ENCODE measurements at places on chromosomes 2 and 18.

DNA sequence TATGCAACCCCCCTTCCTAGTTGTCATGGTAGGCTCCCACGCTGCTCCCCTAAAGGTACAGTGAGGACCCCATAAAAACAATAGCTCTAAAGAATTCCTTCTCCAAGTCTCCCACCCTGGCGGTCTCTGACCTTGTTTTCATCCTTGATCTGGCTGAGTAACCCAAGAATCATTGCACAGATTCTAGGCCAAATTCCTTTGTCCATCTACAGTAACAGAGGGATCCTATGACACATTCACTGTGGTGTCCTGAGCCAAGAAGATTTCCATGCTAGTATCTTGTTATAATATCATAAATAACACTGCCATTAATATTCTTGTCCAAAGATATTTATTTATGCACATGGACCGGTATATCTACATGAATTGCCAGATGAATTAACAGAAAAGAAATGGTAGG is 240.2 kb downstream of the CYP26B1 start:
- no peak for DNase-seq

DNA sequence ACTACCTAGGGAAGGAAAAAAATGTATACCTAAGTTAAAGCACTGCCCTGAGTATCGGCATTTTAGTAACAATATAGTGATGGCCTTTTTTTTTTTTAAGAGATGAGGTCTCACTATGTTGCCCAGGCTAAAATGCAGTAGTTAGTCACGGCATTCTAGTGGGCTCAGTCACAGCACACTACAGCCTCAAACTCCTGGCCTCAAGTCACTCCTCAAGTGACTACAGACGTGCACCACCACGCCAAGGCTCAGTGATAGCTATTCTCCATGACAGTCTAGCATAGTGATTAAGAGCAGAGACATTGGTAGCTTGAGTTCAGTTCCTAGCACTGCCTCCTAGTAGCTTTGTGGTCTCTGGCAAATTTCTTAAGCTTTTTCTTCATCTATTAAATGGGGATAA is 27.6 kb downstream of the UBXN2A start:
- DNase-seq: no peak

- no peak for DNase-seq
These were observed 675.5 kb upstream of the SLC8A1 start for GRCh38 chr2:41127351-41127750.

DNA sequence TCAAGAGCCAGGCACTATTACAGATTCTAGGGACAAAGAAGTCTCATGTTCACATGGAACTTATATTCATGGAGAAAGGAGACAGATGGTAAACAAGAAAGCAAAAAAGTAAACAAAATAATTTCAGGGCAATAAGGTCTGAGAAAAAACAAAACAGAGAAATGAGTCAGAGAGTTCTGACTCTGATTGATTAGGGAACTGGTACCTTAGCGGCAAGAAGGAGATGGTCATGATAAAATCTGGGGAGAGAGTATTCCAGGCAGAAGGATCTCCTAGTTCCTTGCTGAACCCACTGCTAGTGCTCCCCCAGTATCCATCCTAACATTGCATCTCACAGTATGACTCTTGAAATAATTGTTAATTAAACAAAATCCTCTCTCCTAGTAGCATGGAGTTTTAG is 161.8 kb upstream of the KLF7 start:
- DNase-seq: no peak

GRCh38 chr2:126704434-126705160 is 48.6 kb downstream of the GYPC start:
- DNase-seq: no peak

- no peak for DNase-seq
These were observed 28.2 kb upstream of the CYRIA start for GRCh38 chr2:16693854-16694253.

GRCh38 chr2:30180226-30180625 is 33.4 kb downstream of the YPEL5 start:
- no peak for DNase-seq

- no peak for DNase-seq
These were observed 44.6 kb downstream of the BAZ2B start for GRCh38 chr2:159571540-159572260.

DNA sequence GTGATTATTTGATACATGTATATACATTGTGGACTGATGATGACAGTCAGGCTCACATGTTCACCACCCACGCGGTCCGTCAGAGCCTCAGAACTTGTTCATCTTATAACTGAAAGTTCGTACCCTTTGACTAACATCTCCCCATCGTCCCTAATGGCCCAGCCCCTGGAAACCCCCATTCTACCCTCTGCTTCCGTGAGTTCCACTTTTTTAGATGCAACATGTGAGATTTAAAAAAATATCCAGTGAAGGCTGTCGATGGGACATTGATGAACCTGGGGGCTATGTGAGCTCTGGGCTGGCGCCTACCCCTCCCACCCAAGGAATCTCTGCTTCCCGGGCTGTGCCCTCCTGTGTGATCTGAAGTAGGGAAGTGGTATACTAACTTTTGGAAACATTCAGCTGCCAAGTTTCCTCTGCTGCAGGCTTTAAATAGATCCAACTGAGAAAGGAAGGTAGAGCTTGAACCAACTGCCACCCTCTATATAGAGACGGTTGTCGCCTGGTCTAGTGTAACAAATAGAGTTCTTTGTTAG is 163.8 kb downstream of the FAM210A start:
- no peak for DNase-seq

- DNase-seq: no peak
These were observed 181.8 kb downstream of the CTIF start for GRCh38 chr18:48720655-48721025.

DNA sequence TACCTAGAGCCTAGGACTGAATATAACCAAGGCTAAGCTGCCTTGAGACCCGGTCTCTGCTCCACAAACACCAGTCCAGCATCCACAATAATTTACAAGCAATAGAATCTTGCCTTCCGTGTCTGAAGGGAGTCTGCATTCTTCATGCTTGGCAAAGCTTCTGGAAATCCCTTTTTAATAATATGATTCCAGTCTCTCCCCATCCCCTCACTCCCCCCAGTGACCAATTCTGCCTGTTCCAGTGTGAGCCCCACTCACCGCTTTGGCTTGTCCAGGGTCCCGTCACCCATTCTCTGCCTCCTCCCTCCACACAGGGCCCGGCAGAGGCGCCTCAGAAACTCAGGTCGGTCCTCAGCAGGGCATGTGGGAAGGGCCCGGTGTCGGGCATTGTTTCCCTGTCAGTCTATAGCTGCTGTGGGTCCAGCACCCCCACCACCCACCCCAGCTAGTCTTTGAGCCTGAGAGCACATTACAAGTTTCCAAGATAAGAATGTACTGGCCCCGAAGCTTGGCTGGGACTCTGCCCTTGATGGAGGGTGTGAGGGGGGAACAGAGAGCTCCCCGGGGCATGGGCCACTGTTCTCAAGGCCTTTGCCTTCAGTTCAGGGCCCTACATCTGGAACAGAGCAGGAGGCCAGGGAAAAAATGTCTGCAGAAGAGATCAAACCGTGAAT is 129.7 kb upstream of the MYCN start:
- DNase-seq: no peak

GRCh38 chr2:164933671-164934189 is 21.6 kb downstream of the SLC38A11 start:
- no peak for DNase-seq

DNA sequence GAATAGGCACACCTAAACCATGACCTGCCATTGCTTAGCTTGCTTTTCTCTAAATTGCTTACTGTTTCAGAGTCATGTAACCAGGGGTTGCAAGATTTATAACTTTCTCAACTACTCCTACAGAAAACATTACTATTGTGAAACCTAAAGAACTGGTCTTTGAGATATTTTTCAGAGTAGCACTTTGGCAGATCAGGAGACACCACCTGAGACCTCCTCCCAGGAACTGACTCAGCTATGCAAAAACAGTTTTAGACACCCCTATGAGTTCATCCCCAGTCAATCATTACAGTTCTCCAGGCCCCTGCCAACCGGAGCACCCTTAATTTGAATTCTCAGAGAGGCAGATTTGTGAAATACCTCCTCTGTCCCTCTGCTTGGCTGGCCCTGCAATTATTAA is 80.3 kb downstream of the MBOAT2 start:
- DNase-seq: no peak

DNA sequence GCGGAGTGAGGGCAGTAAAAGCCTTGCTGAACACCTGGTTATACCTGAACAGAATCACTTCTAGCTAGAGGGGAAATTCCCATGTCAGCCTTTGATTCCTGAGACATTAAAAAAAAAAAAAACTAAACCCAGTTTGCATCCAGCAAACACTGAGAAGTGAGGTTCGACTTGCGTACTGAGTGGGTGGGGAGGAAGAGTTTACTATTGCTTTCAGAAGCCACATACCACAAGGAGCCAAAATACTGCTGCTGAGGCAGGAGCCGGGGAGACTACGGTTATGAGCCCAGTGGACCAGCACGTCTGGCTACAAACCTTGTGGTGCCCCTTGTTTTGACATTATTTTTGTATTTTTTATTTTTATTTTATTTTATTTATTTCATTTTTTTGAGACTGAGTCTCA is 2.7 kb downstream of the COLEC11 start:
- DNase-seq: no peak

- DNase-seq: no peak
These were observed 104.9 kb downstream of the TRIB2 start for GRCh38 chr2:12821656-12822055.

GRCh38 chr18:29849144-29849543 is 1193.4 kb downstream of the DSC3 start:
- DNase-seq: no peak

- DNase-seq: no peak
These were observed 69.6 kb downstream of the STEAP3 start for GRCh38 chr2:119293254-119293653.

DNA sequence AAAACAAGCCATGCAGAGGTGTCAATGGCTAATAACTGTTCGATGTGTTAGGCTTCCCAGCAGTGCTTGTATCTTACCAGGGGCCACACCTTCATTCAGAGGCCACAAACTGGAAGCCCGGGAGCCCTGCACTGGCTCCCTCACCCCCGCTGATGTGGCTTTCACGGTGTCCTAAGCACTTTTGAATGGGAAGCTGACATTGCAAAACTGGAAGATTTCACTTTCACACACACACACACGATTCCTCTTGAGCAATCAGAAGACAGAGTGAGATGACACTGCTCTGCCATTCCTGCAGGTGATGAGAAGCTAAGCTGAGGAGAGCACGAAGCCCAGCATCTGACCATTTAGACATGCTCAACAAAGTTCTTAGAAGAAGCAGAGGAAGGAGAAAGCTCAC is 8.6 kb upstream of the ZNF407 start:
- no peak for DNase-seq

- DNase-seq: no peak
These were observed 91.8 kb upstream of the ST6GAL2 start for GRCh38 chr2:106977717-106978116.

- no peak for DNase-seq
These were observed 160.4 kb downstream of the SMAD7 start for GRCh38 chr18:48790226-48790863.

- DNase-seq: no peak
These were observed 125.6 kb downstream of the TDRD15 start for GRCh38 chr2:21249367-21249766.

GRCh38 chr18:79971211-79971952 is 6.9 kb downstream of the HSBP1L1 start:
- DNase-seq: no peak

GRCh38 chr18:62522178-62522503 is 684 bp upstream of the ZCCHC2 start:
- no peak for DNase-seq

DNA sequence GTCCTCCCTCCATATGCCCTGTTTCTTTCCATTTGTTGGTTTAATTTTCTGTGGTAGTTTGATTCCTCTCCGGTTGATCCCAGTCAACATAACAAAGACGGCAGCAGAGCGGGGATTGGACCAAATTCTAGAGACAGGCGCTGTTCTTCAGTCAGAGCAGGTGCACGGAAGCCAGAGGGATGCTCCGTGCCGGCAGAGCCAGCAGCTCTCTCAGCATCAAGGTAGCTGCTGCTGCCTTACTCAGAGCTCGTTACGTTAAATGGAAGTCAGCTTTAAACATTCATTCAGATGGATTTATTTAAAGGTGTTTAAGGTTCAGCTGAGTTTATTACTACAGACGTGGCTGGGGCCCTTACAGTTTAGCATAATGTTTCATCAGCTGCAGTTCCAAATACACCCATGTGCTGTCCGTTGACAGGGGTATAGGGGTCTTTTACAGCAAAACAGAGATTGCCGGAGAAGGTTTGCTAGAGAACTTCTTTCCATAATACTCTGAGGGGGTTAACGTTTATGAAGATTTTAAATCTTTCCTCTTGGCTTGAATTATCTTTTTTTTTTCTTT is 497.2 kb upstream of the PIK3C3 start:
- DNase-seq: no peak

GRCh38 chr2:33598561-33599174 is 431 bp downstream of the FAM98A start:
- DNase-seq: peak; percentile 19

- DNase-seq: no peak
These were observed 183.5 kb upstream of the HS6ST1 start for GRCh38 chr2:128502200-128502599.

DNA sequence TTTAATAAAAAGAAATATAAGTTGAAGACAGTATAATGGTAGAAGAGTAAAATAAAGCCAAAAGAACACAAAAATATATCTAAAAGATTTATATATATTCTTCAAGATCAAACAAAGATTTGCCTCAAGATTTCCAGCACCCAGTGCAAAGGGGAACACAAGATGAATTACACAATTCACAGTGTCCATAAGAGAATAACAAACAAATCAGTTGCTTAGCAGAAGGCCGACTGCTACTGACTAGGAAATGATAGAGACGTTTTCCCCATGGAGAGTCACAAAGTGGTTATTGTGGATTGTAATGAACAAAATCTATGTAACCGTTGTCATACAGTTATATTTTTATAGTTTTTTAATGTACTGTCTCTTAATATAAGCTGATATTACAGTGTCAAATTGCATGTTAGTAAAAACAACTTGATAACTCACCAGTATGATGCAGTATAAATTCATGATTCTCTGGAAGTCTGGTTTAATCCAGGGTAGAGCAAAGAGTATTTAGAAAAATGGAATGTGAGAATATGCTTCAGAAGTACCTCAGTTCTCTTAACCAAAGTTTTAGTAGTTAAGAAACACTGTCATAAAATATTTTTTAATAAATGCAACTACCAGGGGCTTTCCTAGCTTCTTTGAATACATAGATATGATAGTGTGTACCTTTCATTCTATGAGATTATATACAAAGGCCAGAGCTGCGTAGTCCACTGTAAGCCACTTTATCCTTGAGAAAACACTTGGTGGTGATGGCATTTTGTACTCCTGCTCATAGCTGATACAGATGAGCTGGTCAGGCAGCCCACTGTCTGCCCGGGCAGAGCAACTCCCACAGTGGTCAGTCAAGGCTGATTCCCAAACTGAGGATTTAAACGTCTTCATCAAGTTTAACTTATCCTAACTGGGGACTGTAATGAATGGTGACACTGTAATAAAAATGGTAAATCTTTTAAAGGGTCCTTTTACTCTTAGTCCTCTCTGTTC is 180.5 kb upstream of the DTNA start:
- DNase-seq: no peak
